Hepatic stellate cell (primary cell): ENCODE measurements at places on chromosomes 6 and 20.

- no peak for DNase-seq
These were observed 23.0 kb downstream of the POFUT1 start for GRCh38 chr20:32230707-32231106.

GRCh38 chr6:158384671-158385110 lies 72.4 kb downstream of the TULP4 start:
- DNase-seq, result no peak

DNA sequence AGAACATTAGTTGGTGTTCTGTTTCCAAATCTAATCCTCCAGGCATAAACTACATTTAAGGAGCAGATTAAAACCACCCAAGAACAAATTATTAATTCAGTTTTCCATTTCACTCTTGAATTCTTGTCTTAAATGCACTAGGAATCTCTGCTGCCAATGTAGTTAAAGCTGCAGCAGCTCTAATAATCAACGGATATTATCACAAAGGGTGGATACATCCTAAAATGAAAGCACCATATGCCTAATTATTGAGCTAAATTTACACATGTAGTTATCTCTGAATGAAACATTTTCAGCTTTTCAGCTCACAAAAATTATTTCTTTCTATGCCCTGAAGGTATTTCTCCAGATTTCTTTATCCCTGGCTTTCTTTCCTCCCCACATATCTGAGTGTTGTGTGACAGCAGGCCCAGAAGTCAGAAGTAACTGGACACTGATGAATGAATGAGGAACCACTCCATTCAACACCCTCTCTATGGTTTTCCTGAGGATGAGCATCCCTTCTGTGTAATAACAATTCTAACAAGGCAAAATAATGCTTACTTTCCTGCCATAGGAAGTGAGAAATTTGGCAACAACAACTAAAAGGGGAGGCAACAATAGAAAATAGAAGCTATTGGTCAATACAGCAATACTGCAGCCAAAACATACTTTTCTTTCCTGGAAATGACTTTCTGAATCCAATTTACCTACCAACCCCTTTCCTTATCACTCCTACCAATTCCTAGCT lies 14.9 kb downstream of the MAN1A1 start:
- no peak for DNase-seq

GRCh38 chr6:82249381-82250253 lies 2.1 kb upstream of the IBTK start:
- DNase-seq, result no peak

DNA sequence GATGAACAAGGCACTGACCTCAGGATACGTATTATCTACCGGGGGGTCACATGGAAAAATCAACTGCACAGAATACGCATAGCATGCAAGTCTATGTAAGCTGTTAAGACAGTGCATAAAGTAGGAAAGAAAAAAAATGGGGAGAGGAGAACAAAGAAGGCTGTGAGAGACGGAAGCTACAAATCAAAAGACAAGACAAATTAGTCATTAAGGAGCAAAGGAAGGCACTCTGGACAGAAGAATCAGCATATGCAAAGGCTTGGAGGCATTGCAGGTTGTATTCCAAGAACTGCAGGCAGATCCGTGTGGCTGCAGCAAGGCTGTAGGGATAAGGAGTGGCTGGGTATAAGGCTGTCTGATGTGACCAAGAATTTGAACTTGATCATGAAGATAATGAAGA lies 89.0 kb downstream of the NRSN1 start:
- no peak for DNase-seq

- DNase-seq, result no peak
These were observed 988 bp downstream of the TIAM2 start for GRCh38 chr6:154996016-154996590.

DNA sequence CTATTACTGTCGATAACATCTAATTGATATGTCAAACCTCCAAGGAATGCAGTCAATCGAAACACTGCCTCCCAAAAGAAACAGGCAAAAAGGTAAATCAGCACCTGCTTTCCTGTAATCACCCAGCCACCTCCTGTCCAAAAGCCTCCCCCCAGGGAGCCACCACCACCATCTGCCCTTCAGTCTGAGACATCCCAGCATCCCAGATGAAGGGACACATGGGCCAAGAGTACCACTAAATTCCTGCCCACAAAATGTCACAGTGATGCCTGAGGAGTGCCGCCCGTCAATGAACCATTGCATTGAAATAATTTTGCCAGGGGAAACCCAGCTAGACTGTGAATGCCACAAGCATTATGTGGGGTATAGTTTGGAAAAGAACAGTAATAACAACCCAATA lies 401.7 kb downstream of the ZFAND3 start:
- DNase-seq, result no peak

DNA sequence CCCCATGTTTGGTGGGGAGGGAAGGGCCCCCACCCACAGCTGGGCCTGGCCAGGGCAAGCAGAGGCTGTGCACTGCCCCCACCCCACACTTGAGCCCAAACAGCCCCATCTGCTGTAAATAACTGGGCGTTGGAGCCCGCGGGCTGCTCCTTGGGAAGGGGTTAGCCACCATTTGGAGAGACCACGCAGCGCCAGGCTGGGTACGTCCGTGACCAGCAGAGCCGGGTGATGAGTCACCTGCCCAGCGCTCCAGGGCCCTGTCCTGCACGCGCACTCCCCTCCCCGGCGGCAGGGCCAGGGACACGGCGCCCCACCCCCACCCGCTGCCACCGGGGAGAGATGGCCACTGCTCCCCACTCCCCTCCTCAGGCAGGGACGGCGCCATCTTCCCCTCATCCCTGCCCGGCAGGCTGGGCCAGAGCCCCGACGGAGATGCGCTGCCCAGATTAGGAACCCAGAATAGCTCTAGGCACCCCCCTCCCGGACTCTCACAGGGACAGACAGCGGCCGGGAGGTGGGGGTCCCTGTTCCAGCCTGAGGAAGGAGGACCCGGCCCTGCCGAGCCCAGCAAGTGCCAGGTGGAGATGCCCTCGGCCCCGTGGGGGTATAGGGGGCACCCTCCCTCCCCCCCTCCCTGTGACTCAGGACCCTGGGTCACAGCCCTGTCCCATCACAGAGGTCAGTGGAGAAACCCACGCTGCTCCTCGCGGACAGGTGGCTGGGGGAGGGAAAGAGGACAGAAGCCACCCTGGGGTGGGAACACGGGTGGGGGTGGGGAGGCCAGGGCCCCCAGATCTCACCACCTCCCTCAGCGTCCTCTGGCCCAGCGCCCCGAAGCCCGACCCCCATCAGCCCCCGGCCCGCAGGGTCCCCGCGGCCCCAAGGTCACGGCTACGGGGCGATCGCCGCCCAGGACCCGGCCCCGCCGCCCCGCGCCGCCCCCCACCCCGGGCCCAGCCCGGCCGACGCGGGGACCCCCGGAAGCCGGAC lies 642 bp downstream of the EEF1A2 start:
- DNase-seq, result peak; percentile 62

DNA sequence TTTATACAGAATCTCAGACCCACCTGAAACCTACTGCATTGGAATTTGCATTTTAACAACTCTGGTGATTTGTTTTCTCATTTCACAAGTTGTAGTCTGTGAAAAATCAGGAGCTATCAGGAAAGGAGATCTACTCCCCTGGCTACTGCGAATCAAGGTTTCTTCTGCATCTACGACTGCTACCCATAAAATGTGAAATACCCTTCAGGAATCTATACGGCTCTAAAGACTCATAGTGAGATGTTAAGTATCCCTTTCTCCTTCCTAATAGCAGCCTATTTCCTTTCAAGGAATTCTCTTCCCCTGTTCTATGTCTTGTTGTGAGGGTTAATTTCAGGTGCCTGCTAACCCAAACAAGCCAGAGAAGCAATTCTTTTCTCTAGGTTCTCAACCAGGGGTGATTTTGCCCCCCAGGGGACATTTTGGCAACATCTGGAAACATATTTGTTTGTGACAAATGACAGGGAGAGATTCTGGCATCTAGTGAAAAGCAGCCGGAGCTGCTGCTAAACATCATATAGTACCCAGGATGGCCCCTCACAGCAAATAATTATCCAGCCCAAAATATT lies 26.3 kb downstream of the WFDC3 start:
- DNase-seq, result no peak

DNA sequence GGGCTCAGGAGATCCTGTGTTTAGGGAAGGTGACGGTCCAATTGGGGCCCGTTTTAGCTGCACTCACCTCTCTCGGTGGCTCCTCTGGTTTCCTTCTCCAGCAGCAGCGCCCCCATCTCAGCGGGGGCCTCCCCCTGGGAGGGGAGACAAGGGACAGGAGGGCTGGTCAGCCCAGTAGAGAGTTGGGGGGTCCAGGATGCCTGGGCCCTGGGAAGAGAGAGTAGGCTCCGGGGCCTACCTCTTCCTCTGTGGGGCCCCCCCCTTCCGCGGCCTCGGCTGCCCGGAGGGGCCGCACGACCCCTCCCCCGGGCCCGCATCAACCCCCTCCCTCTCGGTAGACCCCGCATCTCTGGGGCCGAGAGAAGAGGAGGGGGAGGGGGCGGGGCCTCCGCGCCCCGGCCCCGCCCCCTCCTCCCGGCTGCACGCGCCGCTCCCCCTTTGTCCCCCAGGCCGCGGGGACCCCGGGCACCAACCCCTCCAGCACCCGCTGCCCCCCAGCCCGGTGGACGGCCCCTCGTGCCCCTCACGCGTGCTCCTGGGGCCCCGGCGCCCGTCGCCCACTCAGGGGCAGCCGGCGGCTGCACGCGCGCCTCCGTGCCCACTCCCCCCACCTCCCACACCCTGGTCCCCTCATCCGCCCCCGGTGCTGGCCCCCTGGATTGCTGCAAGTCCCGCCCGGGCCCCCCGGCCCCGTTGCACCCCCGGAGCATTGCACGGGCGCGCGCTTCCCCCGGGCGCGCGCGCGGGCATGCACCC lies 464 bp downstream of the EHMT2 start:
- DNase-seq, result no peak

- no peak for DNase-seq
These were observed 596.2 kb upstream of the ADGRB3 start for GRCh38 chr6:68038815-68039408.

GRCh38 chr20:56929606-56930005 lies 300.5 kb downstream of the TFAP2C start:
- no peak for DNase-seq

DNA sequence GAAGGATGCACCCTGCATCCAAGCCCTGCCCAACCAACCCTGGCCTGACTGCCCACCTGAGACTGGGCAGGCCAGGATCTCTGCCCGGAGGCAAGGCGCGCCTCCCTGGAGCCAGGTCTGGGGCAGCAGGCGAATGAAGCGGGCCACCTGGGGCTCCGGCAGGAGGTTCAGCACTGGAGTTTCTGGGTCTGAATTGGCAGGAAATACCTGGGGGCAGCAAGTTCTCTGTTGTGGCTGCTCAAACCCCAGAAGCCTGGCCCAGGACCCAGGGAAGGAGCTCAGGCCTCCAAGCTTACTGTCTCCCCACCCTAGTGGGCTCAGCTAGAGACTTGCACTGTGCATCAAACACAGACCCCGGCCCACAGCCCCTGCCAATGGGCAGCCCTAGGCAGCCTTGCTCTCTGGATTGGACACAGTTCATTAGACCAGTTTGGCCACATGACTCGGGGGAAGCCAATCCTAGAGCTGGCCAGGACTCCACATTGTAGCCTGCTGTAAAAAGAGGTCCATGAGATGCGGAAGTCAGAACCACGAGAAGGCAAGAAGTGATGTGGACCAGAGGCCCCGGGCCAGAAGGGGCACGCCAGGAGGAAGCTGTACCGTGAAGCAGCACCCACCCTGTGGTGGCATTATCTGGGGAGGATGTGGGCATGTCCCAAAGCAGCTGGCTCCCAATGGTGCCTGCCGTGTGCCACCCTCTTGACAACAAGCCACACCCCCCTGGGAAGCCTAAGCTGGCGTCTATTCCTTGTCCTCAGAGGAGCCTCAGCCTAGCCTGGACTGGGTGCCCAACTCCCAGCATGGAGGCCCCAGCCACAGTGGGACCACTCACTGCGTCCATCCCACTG lies 3.1 kb downstream of the CPXM1 start:
- DNase-seq, result no peak

- DNase-seq, result peak; percentile 62
These were observed 66.4 kb upstream of the PDE10A start for GRCh38 chr6:165729307-165729936.

DNA sequence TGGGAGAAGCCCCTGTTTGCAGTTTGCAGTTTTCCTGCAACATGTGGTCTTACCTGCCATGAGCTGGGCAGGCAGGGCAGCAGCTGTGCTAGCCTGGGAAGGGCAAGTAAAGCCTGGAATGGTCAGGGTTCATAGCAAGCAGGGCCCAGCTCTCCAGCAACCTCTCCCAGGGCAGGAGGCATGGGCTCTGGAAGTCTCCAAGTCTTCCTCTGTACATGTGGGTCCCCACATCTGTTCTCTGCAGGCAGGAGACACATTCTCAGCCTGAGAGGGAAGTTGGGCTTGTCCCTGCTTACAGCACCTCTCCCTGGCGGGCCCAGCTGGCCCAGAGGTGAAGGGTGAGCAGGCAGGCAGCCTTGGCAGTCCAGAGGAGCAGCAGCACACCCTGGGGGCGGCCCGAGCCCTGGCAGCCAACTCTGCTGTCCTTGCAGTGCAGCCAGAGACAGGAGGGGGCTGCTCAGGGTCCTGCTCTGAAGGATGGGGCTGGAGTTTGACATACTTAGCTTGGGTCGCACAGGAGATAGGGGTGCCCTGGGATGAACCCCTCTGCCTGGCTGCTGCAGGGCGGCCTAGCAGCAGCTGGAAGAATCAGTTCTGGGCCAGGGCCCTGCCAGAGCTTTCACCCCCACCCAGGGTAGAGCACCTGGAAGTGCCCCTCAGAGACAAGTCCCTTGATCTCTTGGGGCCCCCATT lies 176.0 kb downstream of the MRPL14 start:
- DNase-seq, result peak; percentile 58

GRCh38 chr6:36514554-36515456 lies 32.5 kb downstream of the STK38 start:
- DNase-seq, result no peak

DNA sequence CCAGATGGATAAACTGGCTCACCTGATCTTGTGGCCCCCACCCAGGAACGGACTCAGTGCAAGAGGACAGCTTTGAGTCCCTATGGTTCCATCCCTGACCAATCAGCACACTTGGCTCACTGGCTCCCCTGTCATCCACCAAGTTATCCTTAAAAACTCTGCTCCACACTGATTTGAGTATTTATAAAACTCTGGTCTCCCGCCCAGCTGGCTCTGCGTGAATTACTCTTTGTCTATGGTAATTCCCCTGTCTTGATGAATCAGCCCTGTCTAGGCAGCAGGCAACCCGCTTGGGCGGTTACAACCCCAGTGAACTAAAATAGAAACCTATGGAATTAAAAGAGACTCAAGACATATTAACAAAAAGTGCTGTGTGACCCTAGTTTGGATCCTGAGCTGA lies 38.1 kb upstream of the CD83 start:
- DNase-seq, result no peak

DNA sequence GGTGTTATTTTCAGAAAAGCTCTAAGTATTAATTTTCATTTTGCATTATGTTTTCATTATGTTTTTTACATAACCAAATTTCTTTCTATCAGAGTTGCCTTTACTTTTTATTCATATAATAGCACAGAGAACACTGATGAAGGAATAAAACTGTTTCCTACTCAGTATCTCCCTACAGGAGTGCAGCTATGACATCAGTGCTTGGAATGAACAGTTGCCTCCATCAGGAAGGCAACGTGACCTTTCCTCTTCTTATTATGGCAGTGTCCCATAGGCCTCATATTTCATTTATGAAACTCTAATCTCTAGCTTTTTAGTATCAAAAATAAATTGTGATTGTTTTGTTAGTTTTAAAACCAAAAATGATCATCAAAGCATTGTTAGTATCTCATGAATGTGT lies 712.8 kb downstream of the CD109 start:
- no peak for DNase-seq
